ENCODE measurements at places on chromosomes 4 and X.

DNA sequence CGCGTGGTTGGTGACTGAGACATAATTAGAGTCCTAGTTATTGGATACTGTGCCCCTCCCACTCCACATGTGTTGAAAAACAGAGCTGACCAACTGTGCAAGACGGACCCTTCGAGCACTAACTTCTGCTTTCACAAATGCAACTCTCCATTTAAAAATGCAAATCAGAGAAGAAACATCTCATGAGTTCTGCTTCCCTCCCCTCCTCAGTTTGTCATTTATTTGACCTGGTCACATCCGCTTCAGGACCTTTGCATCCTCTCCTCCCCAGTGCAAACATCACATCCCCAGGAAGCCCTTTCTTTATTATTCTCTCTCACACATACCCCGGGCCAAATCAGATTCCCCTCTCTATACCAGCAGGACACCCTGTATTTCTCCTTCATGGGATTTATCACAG, 38.1 kb upstream of the NOCT start:
- DNase-seq, result no peak

GRCh38 chrX:70969635-70970481, 39.0 kb upstream of the SLC7A3 start:
- DNase-seq, result no peak

- DNase-seq, result no peak
These were observed 1.3 kb downstream of the HS3ST1 start for GRCh38 chr4:11427121-11427996.

DNA sequence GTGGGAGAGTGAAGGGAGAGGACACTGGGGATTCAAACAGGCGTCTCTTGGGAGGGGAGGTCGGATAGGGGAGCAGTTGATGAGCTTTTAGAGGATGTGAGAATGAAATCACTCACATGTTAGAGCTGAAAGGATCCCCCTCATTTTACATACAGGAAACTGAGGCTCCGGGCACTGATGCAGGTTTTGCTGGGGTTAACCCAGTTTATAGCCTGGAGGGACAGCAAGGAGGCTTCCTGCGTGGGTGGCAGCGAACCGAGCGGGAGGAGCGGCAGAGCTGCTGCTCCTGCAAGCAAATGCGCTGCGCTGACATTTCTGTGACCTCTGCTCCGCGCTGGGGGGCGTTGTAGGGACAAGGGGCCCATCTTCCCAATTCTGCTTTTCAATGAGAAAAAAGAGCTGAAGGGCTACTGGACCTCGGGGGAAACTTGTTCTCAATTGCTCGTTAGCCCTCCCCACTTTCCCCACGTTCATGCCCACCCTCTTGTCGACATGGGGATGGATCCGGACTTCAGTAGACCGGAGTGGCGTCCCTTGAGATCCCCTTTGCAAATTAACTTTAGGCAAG, 1.2 kb upstream of the NEUROG2 start:
- DNase-seq, result no peak

DNA sequence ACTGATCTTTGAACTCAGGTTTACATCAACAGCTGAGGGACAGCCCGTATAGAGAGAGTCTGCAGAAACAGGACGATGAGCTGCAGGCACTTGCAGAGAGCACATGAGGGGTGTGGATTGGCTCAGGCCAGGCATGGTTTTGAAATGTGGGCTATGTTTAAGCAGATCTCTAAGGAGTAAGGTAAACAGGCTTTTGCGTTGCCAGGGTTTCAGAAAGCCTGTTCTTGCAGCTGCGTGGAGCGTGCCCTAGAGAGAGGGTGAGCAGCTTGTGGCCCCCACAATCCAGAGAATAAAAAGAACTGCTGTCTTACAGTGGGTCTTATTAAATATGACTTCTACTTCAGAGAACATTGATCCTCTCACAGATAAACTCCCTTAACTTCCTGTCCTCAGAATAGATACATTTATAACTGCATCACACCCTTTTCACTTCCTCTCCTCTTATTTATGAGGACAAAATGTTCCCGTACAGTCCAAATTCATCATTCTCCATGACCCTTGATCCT, 64.1 kb downstream of the TMA16 start:
- no peak for DNase-seq

GRCh38 chrX:13440176-13440575, 120.3 kb upstream of the ATXN3L start:
- no peak for DNase-seq

All from foreskin melanocyte (primary cell).